ENCODE measurements at places on chromosomes 11 and 22.

DNA sequence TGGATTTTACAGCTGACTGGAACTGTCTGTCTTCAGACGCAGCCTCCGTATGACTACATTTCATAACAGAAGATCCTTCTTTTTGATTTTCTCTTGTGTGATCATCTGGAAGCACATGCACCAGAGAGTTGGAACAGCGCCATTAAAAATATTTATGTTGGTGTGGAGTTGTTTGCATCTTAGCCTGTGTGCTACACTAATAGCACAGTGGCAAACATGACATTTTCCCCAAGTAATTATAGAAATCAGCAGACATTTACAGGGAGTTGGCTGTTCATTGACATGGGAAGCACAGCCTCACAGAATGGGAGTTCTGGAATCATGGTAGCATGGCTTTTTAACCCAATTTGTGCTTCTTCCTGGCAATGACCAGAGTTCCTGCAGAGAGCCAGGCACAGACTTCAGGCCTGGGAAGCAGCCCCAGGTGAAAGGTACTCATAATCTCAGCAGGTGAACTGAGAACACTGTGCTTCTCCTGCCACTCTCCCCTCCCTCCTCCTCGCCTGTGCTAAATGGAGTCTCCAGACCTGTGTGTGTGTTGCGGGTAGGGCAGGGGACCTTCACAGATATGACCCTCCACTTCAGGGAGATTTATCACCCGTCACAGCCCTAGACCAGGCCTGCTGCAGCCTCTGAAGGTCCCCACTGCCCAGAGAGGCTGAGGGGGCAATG lies 82.8 kb upstream of the PLET1 start:
- no peak for DNase-seq

DNA sequence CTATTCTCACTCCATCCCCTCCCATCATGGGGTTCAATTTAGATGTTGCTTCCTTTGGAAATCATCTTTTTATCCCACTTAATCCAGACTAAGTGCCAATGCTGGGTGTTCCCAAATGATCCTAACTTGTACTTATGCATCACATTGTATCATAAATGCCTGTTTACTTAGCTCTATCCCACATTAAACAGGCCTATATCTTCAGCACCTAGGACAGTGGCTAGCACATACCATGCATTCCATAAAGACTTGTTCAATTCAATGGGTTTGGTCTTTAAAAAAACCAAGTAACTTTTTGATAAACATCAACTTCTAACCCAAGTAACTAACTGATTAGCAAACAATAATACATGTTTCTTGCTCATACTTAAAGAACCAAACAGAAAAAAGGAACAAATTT lies 40.6 kb downstream of the RSF1 start:
- DNase-seq, result no peak

- DNase-seq, result no peak
Measured at GRCh38 chr22:42586381-42586780, 28.3 kb downstream of the POLDIP3 start.

GRCh38 chr11:47104261-47104950 lies 72.3 kb downstream of the ARFGAP2 start:
- no peak for DNase-seq

- DNase-seq, result no peak
Measured at GRCh38 chr11:125215976-125216375, 51.4 kb downstream of the PKNOX2 start.

DNA sequence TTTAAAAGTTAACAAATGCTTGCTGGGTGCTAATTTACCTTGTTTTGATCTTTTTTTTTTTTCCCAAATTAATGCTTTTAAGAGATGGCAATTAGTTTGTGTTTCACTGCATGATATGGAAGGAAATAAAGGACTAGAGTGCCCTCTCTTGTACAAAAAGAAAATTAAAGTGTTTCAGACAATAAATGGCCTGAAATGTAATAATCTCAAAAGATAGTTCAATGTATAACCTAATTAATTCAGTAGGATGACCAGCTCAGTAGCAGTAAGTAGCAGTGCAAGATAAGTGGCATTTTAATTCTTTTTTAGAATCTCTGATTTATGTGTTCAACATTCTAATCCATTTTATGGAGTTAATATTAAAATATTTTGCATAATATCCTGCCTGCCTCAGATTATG lies 39.9 kb upstream of the MYO18B start:
- DNase-seq, result peak; percentile 15

- DNase-seq, result peak; percentile 76
Measured at GRCh38 chr22:36162127-36163034, 1.8 kb upstream of the APOL3 start.

DNA sequence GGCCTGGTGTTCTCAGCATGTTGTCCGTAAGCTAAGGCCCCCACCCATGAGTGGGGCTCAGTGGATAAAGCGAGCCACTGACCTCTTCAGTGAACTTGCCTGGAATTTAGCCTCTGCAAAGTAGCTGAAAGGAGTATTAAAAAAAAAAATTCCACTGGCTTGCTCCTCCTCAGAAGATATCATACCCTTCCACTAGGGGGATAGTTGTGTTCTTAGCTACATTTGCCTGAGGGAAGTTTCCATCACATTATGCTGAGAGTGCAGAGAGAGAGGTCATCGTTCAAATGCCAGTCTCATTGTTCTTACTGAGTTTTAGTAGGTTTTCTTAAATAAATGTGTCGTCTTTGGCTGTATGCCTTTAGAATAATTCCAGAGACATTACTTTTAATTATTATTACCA lies 879.7 kb downstream of the JRKL start:
- DNase-seq, result peak; percentile 8

DNA sequence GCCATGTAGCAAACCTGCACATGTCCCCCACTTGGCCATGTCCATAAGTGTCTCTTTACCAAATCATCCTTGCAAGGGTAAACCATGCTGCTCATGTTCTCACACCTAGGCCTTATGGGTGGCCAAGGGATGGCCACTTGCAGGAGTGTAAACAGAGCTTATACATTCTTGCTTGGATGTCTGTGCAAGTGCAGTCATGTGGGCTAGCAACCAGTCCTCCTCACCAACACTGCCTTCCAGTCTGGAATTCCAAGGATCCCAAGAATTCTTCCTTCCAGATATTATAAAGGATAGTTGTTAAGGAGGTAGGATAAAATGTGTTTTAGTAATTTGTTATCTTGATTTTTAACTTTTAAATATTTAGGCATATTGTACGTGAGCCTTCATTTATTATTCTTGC lies 47.8 kb upstream of the OR5P2 start:
- no peak for DNase-seq

DNA sequence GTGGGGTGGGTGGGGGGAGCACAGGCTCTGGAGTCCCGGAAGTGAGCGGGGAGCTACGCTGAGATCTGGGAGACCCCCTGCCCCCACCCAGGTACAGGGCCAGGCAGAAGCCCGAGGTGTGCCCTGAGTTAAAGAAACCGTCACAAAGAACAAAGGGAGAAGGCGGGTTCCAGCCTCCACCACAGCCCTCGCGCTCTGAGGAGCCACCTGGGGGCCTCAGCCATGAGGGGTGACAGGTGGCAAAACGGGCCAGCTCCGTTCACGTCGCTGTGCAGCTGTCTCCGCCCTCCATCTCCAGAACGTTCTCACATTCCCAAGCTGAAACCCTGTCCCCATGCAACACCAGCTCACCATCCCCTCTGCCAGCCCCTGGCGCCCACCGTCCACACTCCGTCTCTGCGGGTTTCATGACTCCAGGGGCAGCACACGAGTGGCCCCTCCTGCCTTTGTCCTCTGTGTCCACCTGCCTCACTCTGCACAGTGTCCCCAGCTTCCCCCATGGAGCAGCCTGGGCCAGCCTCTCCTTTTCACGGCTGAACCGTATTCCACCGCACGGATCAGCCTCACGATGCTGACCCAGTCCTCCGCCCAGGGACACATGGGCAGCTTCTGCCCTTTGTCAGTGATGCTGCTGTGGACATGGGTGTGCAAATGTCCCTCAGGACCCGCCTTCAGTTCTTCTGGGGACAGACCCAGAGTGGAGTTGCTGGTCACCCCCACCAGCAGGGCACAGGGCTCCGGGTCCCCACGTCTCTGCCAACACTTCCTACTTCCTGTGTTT lies 1.7 kb upstream of the MUC5B start:
- DNase-seq, result no peak

GRCh38 chr11:8531982-8532381 lies 62.0 kb downstream of the STK33 start:
- DNase-seq, result peak; percentile 42

- DNase-seq, result no peak
Measured at GRCh38 chr11:78612721-78613377, 38.2 kb upstream of the NARS2 start.

DNA sequence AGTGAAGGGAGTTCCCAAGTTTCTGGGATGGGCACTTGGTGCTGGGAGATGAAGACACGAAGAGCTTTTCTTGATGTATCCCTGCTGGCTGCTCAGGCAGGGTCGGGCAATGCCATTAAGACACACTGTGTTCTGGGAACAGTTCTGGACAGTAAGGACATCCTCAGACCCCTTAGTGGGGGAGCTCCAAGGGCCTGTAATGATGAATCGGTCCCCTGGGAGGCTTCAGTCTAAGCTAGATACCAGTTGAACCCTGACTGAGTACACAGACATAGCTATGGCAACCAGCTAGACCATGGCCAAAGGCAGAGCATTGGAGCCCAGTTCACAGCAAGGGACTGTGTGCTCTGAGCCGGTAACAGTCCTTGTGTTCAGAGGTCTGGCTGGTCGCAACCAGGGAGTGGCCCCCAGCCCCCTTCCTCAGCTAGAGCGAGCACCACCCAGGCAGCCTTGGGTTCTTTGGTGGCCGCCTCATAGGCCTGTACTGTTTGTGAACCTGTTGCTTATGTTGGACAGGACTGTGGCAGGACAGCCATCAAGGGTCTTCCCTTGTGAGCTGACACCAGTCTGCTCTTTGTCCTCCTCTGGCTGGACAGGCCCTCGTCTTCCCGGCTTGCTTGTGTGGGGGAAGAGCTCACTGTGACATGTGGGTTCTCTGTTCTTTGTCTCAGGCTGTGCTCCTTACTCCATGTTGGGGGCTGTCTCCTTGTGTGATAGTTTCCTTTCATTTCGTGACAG lies 25.0 kb downstream of the MED15 start:
- DNase-seq, result no peak

GRCh38 chr22:20763630-20764470 lies 10.1 kb upstream of the SERPIND1 start:
- no peak for DNase-seq

DNA sequence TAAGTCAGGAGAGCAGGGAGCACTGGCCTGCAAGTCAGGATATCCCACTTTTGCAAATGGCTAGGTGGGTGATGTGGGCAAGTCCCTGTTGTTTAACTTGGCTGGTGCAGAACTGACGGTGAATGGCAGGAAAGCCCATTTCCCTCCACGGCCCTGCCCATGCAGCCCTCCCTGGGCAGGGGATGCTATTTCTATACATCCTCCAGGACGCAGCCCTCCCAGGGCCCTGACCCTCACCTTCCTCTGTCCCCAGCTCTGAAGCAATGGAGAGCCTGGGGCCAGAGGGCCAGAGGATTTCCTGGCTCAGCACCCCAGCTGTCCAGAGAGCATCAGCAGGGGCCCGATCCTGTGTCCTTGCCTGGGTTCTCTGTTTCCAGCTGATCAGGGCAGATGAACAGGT lies 91.3 kb downstream of the TSPAN18 start:
- no peak for DNase-seq

- no peak for DNase-seq
Measured at GRCh38 chr11:22555881-22556280, 69.7 kb downstream of the FANCF start.

GRCh38 chr11:72840780-72841179 lies 26.6 kb downstream of the ATG16L2 start:
- no peak for DNase-seq

- DNase-seq, result no peak
Measured at GRCh38 chr11:60966890-60967289, 4.6 kb upstream of the CD6 start.

DNA sequence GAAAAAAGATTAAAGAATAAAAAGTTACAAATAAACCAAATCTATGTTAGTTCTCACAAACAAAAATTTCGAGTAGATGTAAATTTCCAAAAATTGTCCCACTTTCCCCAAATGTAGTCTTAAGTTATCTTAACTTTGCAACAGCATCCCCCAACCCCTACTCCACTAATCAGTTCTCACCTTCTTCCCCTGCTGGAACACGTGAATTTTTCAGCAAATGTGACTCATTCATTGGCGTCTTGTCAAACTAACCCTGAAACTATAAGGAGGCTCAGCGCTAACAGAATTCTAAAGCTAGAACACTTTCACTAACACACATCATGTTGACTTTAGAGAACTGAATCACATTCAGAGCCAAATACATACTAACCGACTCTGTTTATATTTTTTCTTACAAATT lies 46.1 kb downstream of the PHF21A start:
- no peak for DNase-seq

DNA sequence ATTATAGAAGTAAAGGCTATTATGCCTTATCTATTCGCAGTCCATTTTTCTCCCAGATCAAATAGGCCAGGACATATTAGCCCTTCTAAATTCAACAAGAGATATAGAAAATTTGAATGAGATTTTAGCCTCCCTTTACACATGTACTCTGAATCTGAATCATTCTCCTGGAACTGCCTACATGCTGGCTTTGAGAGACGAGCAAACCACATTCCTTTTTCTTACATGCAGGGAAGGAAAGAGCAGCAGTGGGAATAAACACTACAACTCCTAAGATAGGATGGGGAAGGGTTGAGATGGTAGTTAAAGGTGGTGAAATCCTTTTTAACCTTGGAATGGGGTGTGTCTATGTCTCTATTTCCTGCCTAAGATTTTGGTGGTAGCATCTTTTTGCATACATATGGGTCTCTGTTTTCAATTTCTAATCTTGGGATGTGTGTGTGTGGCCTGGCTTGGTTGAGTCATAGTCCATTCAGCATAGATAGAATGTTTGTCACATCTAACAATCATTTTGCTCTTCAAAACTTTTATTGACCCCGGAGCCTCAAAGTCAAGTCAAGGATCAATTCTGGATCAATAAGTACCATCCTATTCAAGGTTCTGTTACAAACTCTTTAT lies 11.1 kb upstream of the OOSP2 start:
- no peak for DNase-seq

DNA sequence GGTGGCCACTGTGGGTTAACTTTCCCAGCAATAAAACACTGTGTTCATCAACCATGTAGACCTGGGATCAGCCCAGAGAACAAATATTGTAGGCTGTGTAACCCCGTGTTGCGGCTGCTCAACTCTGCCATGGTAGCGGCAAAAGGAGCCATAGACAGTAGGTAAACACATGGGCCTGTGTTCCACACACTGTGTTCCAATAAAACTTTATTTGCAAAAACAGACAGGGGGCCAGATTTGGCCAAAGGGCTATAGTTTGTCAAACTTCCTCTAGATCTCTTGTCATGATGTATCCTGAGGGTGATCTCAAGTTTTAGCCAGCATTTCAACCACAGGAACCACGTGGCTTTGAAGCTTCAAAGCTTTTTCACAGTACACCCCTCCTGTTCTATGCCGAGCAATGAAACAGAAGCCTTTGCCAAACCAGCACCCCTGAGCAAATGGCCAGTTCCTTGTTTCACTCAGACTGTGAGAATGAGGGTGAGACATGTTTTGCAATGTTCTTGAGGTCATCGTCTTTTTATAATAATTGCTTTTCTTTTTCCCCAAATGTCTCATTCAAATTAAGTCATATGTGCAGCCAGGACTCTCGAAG lies 49.9 kb upstream of the FADD start:
- peak; percentile 8 for DNase-seq

- DNase-seq, result no peak
Measured at GRCh38 chr22:36267896-36268485, 15.1 kb downstream of the APOL1 start.
